HCEC 1CT (cell line): ENCODE measurements at places on chromosomes 6 and 20.
A peak's percentile ranks its signal among the peaks of the same experiment; 100 is the strongest.

DNA sequence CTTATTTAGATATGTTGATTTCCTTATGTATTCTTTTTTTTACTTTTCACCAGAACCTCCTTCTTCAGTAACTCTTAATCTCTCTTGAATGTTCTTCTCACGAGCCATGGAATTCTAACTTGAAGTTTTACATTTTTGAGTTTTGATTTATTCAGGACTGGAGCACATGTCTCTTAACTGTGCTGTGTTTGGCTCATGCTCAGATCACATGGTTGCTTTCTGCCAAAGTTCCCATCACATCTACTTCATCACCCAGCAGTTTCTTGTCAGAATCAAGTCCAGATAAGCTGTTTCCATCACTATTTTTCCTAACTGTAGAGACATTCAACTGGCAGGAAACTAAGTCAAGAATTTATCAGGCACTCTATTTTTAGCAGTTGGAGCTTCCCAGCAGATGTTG, 31.7 kb downstream of the SLC35A1 start:
- no peak for DNase-seq

- DNase-seq, result peak; percentile 81
Observed at GRCh38 chr6:4008324-4009047, 70.5 kb downstream of the FAM217A start.

- DNase-seq, result no peak
Observed at GRCh38 chr6:31128093-31128676, 7.9 kb upstream of the CDSN start.

GRCh38 chr20:32484225-32484957, 100.7 kb downstream of the NOL4L start:
- DNase-seq, result no peak

GRCh38 chr6:108164543-108164814, 1.3 kb upstream of the NR2E1 start:
- DNase-seq, result no peak

DNA sequence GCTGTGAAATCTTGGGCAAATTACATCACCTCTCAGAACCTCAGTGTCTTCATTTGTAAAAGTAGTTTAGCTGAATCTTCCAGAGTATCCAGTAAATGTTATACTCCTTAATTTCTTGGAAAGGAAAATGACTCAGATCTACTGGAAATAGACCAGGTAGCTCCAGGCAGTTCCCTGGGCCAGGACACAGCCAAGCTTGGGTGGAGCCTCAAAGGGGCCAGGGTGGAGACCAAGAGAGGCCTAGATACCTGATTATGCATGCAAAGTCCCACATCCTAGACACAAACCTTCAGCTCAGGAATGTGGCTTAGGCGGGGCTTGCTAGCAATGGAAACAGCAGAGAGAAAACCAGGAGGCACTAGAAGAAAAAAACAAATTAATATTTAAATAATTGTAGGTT, 272.8 kb downstream of the MAFB start:
- no peak for DNase-seq
